NCI-H2107 (cell line): ENCODE measurements at places on chromosomes 7 and 10.

GRCh38 chr7:107180378-107180777, 11.6 kb downstream of the HBP1 start:
- no peak for DNase-seq

DNA sequence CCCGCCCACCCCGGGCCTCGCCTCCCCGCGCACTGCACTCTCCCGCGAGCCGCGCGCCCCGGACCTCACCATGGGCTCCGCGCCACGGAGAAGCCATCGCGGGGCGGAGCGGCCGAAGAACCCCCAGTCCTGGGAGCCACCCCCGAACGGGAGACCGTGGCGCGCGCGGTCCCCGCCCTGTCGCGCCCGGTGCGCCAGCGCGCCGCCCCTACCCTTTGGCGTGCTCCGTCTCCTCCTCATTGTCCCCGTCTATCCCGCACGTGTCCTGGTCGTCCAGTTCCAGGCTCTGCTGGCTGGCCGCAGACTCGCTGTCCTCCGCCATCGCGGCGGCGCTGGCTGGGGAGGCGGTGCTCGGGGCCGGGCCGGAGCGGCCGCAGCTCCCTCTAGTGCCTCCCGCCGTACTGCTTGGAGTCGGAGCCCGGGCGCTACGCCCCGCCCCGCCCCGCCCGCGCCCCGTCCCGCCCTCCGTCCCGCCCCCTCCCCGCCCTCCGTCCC, at the start of gene NMT2:
Gene NMT2, minus strand, starts transcription at position 403 of the 495 bp plus-strand sequence. Its CDS starts 81 bp downstream, at position 322.
- peak; percentile 75 for DNase-seq

GRCh38 chr7:95531605-95532219, 46.0 kb downstream of the ASB4 start:
- no peak for DNase-seq

DNA sequence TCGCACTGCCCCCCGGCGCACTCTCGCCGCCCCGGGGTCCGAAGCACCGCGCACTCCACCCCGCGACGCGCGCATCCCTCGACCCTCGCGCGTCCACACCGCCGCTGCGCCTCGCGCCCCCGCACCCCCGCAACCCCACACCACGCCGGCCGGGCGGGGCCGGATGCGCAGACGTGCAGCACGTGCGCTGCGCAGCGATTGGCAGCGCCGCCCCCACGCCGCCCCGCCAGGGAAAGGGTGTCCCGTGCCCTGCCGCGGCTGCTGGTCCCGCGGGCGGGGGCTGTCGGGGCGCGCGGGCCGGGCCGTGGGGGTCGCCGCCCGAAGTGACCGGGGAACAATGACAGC, 53.7 kb upstream of the KDM7A start:
- DNase-seq, result no peak

- DNase-seq, result peak; percentile 4
Observed at GRCh38 chr10:79904671-79905321, 44.1 kb downstream of the SFTPD start.

DNA sequence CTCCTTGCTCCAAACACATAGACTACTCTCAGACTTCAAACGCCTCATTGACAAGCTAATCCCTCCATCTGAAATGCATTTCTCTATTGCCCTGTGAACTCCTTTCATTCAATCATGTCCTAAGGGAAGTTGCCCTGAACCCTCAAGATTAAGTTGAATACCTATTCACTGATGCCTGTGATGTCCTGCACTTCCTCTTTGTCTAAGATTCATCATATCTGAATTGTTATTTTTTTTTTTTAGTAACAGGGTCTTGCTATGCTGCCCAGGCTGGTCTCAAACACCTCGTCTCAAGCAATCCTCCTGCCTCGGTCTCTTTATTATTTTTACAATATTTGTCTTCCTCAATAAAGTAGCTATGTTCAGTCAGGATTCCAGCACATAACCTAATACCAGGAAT, 3.2 kb downstream of the PSMA2 start:
- DNase-seq, result no peak

GRCh38 chr10:13392701-13393100, 44.6 kb upstream of the SEPHS1 start:
- DNase-seq, result no peak

DNA sequence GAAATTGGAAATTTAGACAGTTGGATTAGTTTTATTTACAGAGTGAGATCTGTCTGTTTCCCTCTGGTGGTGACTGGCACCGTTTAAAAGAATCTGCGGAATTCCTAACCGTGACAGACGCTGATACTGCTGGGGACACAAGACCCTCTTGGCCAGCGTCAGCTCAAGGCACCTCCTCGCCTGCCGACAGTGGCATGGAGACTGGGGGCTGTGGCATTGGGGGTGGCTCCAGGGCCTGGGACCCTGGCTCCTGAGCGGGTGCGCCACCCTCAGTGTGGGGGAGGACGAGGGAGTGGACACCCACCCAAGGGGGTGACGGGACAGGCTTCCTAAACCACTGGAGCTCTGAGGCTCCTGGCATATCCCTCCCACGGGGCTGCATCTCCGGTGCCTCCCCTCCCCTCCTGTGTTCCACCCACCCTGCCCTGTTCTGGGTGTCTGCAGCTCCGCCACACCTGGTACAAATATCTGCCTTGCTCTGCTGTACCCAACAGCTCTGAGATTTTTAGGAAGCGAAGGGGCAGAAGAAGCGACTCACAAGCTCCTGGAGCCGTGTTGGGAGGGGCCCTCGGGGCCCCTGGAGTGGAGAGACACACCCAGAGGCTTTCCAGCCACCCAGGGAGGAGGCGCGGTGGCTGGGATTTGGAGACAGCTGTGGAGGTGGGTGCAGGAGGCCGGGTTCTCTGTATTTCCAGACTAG, 178.7 kb downstream of the DNAJB6 start:
- DNase-seq, result no peak

- DNase-seq, result no peak
Observed at GRCh38 chr10:86969421-86970041, 1.2 kb downstream of the ADIRF start.

DNA sequence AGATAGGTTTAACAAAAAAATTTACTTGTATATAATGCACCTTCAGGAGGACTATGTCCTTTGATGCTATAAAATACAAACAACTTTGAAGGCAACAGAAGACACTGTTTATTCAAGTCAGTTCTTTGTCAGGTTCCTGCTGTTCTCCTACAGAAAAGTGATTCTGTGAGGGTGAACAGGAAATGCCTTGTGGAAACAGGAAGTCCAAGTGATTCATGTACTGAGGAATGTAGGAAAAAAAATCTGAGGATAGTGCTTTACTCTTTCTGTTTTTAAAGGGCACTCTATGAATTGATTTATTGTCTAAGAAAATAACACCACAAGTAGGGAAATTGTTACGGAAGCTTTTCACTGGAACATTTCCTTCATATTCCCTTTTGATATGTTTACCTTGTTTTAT, 171.9 kb downstream of the HDAC9 start:
- no peak for DNase-seq

- no peak for DNase-seq
Observed at GRCh38 chr10:132299371-132300336, 8.1 kb downstream of the STK32C start.
